ENCODE measurements at places on chromosomes 4 and X.
A peak's percentile ranks its signal among the peaks of the same experiment; 100 is the strongest.

DNA sequence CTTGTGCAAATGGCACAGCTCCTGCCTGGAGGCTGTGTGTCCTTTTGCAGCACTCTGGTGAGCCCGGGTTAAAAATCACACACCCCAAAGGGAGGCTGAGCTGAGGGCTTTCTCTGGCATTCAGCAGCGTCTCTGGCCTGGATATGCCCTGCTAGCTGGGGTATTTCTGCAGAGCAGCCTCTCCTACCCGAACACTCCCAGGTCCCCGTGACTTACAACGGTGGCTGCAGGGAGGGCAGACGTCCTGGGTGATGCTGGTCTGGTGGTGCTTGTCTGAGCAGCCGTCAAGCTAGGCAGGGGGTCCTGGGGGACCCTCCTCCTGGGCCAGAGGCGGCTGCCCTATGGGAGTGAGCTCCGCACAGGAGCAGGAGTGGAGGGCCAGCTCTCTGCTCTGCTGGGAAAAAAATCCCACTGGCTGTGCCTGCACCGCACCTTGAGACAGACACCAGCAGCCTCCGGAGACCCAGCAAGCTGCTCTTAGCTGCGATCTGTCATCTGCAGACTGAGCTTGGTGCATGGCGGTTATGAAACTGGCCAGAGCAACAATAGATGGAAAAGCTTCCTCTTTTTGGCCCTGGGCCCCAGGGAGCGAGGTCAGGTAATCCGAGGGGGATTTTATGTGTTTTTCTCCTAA is 41.3 kb upstream of the ASMTL start:
- no peak for DNase-seq

DNA sequence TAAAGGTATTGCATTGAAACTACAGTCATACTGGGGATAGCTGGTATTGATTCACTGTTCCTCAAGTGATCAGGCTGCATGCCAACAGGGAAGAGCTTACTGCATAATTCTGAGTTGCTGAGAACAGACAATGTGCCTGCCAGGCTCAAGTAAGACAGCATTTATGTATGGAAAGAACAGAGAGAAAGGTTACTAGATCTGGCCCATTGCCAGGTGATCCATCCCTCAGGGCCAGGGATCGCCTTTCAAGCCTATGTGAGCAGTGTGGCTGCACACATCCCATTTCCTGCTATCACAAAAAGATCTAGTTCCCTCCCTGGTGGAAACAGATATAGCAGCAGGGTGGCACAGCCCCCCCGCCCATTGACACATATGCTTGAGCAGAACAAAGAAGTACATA is 254.0 kb downstream of the TMA16 start:
- no peak for DNase-seq

DNA sequence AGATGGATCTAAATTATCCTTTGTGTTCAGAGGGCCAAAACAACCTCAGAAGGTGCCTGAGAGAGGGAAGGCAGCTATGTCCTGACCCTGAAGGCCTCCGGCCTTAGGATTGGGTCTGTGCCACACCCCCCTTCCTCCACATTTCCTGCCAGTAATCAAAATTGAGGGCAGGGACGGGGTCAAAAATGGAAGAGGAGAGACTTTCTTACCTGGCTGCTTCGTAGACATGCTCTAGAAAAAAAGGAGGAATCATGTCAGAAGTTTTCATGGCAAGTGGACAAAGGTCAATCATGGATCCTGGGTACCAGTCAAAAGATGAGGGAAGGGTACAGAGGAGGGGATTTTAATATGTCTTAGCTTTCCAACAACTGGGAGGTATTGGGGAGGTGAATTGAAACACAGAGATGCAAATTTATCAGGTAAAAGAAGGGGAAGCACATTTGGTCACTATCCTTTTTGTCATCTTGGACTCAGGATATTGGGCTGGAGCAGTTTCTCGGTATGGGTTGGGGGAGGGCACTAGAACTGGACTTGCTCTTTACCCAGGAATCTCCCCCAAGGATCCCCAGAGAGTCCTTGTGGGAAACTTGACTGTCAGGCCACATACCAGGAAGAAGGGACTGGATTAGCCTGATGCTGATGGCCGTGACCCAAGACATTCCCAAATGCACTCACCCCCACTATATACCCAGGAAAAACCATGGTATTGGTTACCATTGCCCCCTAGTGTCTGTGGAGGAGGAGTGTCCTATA is 17.1 kb downstream of the VSIG4 start:
- no peak for DNase-seq

DNA sequence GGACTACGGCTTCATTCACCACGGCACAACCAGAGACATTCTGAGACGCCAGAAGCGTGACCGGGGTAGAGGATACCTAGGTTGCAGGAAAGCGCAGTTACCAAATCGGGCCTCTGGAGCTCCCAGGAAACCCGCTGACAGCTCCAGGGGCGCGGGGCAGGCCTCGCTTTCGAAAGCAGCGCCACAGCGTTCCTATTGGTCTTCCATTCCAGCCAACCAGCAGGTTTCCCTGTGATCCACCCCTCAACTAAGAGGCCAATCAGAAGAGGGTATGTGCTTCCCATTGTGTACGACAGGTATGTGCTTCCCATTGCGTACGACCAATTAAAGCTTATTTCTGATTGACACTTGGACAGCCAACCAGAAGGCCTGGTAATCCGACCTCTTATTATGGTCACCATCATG is 14.9 kb downstream of the SNX12 start:
- peak; percentile 34 for DNase-seq

DNA sequence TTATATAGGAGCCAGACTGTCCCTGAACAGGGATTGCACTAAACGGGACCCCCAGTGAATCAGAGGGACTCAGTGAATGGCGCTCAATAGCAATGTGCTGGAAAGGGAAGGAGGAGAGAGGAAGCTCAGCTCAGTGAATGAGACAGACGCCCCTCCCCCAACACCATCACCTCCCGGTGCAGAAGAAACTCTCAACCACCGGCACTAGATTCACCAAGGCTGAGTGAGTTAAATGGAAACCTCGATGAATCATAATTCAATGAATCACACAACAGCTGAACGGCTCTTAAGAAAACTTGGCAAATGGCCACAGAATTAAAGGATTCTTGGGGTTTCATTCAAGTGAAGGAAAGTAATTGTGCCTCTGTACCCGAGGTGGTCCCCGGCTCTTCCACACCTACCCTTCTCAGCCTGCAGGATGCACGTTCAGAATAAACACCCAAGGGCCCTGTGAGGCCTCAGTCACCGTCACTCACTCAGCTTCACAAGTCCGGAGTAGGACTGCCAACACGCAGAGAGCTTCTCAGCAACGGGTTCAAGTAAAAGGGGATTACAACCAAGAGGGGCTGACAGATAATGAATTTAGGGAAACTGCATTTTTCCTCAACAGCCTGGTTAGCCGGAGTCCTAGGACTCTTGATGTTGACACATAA is 29.3 kb downstream of the CRMP1 start:
- DNase-seq = no peak

- DNase-seq = no peak
Measured at GRCh38 chrX:153353416-153353815, 19.5 kb downstream of the ZNF275 start.

- no peak for DNase-seq
Measured at GRCh38 chrX:118807151-118808017, 16.2 kb upstream of the ZCCHC12 start.

GRCh38 chrX:2767631-2768455 is 16.0 kb downstream of the XG start:
- no peak for DNase-seq

- DNase-seq = no peak
Measured at GRCh38 chrX:25003066-25003849, 12.5 kb downstream of the ARX start.

GRCh38 chr4:93671093-93671492 is 157.5 kb upstream of the ATOH1 start:
- no peak for DNase-seq

GRCh38 chrX:150475461-150475860 is 93.0 kb upstream of the MTM1 start:
- no peak for DNase-seq

- no peak for DNase-seq
Measured at GRCh38 chr4:179399054-179399782, 1957.0 kb upstream of the AGA start.

GRCh38 chr4:168511780-168512489 is 15.1 kb downstream of the PALLD start:
- DNase-seq = peak; percentile 86

All from thymus (tissue), 14 donors.